ENCODE measurements at places on chromosomes 5 and 9. TPM values are rescaled to one million over a fixed set of nuclear protein-coding genes. Genes with fewer than 3 reads are reported as not detected.

FOXD4L5 gene
- total RNA-seq, result not detected

NACC2 gene
- 39.5 TPM for total RNA-seq

C5orf58 gene
- total RNA-seq, result not detected

BSPRY gene
- total RNA-seq, result not detected

TAS2R1 gene
- not detected for total RNA-seq

KIF4B gene
- total RNA-seq, result 0.33 TPM

ZDHHC11 gene
- total RNA-seq, result 0.67 TPM

CCNI2 gene
- under 0.01 TPM for total RNA-seq

SLC25A2 gene
- total RNA-seq, result 0.48 TPM

KIF3A gene
- total RNA-seq, result 7.5 TPM

GRXCR2 gene
- not detected for total RNA-seq

GFI1B gene
- not detected for total RNA-seq

CER1 gene
- not detected for total RNA-seq

CDC25C gene
- total RNA-seq, result 7.9 TPM

CDK5RAP2 gene
- total RNA-seq, result 18.8 TPM

MYMK gene
- total RNA-seq, result not detected

DMAC1 gene
- total RNA-seq, result 9.8 TPM

BRINP1 gene
- total RNA-seq, result not detected

IFNB1 gene
- total RNA-seq, result not detected

SLC1A3 gene
- total RNA-seq, result not detected
